Mesothelial cell of epicardium (in vitro differentiated cells): ENCODE measurements at places on chromosomes 16 and 17.

- DNase-seq = no peak
These were observed 32.8 kb downstream of the HIC1 start for GRCh38 chr17:2087597-2088211.

- no peak for DNase-seq
These were observed 14.5 kb downstream of the TEX14 start for GRCh38 chr17:58677194-58677880.

DNA sequence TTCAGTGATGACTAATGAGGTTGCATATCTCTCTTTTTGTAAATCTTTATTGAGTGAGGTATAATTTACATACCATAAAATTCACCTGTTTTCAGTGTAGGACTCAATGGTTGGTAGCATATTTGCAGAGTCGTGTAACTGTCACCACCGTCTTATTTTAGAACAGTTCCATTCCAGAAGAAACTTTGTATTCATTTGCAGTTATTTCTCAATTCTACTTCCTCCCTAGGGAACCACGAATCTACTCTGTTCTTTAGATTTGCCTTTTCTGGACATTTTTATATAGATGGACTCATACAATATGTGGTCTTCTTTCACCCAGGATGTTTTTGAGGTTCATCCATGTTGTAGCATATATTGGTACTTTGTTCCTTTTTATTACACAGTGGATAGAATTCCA lies 3.7 kb downstream of the FTO start:
- DNase-seq = no peak

DNA sequence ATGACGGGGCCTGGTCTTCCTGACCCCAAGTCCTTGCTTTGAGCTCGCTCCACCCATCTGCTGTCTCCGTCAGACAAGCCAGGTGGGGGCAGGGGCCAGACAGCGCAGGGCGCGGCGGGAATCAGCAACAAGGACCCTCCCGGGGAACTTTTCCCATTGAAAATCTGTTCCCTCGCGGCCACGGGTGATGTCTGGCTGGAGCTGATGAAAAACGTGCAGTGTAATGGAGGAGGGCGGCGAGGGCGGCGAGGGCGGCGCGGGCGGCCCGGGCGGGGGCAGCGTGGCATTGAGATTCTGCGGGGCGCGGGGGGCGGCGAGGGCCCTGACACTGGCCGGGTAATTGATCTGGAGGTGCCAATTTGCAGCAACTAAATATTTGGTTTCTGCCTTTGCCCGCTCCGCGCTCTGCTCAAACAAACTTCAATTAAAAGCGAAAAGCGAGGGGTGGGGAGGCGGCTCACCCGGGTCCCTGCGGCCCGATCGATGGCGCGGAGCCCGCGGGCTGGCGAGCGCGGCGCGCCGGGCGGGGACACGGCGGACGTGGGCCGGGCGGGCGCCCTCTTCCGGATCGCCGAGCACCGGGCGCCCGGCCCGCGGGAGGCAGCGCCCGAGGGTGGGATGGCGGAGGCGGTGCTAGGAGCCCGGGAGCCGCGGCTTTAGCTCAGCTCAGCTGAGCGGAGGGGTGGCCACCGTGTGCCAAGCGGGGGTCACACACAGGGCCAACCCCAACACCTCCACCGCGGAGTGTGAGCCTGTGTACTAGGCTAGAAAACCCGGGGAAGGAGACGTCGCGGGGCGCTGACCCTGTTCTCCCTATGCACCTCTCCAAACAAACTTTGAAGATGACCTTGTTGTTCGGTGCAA lies 32.4 kb downstream of the DCAKD start:
- peak; percentile 62 for DNase-seq

GRCh38 chr17:77396610-77397009 lies 255.8 kb downstream of the SEC14L1 start:
- DNase-seq = no peak

GRCh38 chr16:57892041-57892440 lies 78.9 kb downstream of the CNGB1 start:
- DNase-seq = no peak

GRCh38 chr16:82792693-82793092 lies 165.9 kb downstream of the CDH13 start:
- DNase-seq = no peak

GRCh38 chr16:30437511-30438046 lies 7.7 kb upstream of the DCTPP1 start:
- no peak for DNase-seq

- no peak for DNase-seq
These were observed 7.6 kb downstream of the SLC25A10 start for GRCh38 chr17:81719410-81720266.

GRCh38 chr16:4319454-4320421 lies 3.9 kb downstream of the GLIS2 start:
- no peak for DNase-seq

DNA sequence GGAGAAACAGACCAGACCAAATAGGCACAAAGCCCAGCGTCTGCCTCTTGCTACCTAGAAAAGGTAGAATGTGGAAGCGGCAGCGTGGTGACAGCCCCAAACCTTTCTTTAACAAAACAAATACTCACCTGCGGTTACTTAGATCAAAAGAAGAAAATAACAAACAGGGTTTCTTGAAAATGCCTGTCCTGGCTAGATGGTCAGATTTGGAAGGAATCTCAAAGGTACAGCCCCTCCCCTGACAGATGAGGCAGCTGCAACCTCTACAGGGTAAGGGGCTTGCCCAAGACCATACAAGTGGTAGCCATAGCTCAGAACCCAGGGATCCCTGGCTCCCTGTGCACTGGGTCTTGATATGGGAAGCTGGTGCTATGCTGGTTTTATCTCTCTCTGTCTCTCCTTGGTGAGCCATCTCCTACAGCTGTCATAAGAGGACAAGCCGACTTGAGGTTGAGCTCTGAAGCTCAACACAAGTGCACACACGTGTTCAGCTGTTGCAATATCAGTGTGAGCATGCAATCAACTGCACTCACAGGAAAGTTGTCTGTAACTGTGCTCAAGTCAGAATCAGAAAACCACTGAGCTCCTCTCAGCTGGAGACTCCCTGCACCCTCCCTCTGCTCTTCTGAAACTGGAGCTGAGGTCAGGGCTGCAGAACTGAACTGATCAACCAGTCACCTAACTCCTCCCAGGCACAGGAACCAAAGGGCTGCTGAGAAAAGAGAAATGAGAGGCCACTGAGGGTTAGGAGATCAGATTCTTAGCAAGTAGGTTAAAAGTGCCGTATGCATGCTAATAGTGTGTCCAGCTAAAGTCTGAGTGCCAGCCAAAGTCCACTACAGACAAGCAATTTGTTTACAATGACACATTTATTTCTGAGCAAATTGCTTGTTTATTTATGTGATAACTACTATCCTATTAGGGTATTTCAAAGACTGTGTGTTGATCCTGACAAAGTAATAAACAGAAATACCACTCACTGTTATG lies 6.1 kb upstream of the RNF157 start:
- DNase-seq = no peak

- DNase-seq = no peak
These were observed 1.6 kb downstream of the COASY start for GRCh38 chr17:42563543-42563942.

DNA sequence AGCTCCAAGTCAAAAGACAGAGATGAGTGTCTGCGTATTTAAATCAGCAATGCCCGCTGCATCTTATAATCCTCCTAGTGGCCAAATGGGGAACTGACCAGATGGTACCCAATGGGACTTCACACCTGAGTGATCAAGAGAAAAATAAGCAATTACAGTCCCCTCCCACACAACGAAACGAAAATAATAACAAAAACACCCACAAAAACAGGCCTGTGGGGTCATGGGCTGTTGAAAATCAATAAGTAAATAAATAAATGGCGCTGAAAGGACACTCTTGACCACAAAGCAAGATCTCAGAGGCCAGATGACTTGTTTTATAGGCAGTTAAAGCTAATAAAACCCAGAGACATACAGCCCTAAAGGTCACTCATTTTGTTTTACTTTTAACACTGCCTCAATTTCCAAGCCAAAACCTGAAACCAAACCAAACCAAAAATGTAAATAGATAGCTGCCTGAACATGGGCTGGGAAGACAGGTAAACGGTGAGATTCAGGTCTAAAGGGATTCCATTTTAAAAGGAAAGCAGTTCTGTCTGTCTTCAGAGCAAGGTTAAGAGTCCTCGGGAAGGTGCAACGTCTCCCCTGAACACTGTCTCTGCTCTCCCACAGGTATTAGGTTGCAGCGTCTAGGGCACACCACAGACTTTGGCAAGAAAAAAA lies 1.3 kb downstream of the ZNF821 start:
- no peak for DNase-seq

DNA sequence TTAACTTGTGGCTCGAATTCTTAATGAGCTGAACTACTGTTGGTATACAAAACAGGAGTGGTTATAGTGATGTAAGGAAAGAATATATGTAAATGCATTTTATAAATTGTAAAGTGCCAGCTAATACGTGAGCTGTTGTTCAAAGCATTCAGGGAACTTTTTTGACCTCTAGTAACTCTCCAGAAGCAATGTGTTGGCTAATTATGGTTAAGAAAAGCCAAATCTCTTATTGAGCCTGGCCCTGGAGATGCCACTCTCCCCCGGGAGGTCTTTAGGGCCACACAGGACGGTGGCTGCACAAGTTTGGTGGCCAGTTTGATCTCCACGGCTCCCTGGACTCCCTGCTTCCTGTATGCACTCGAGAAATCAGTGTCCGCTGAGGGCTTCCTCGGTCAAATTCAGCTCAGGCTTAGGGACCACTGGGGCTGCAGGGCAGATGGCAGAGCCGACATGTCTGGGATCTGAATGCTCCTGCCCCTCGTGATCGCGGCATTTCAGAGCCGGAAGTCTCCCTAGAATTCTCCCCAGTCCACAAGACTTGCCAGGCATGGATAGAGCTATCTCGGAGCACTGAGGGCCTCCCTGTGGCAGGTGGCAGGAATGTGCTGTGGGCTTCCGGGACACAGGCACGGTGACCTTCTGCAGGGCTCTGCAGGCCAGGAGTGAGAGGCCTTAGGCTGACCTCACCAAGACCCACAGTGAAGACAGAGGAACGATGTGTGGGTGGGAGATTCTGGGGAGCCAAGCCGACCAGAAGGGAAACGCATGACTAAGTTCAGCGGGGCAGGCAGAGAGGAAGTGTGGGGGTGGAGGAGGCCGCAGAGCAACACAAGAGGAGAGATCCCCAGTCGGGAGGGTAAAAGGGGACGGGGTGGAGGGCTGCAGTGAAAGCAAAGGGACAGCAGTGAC lies 18.6 kb upstream of the PITPNM3 start:
- no peak for DNase-seq

- no peak for DNase-seq
These were observed 2.0 kb downstream of the MRM3 start for GRCh38 chr17:784143-784542.

DNA sequence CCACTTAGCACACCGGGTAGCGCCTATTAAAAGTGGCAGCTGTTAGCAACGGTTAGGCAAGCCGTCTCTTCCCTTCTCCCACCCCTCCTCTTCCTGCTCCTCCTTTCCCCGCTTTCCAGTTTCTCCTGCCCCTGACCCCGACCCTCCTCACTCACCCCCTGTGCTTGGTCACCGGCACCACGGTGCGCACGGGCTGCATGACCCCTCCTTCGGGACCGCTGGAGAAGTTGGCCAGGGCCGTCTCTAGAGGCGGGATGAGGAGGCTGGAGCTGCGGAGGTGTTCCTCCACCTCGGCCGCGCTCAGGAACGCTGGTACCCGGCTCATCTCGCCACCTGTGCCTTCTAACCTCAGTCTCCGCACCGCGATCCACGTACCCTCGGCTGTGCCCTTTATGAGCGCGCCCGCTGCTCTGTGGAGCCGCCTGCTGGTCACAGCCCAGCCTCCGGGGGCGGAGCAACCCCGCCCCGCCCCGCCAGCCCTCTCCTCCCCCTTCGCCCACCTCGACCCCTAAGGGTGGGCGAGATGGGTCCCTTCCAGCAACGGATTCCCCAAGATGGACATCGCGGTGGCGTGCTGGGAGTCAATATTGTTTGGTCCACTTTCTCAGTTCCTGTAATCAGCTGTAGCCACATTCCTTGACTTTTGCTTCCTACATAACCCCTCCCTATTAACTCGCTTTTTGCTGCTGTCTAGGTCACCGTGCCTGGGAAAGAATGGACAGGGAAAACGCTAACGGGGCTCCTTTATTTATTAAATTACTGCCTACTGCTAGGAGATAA lies at the start of gene CRYM:
Gene CRYM (minus strand): TSS at position 364 of the 780 bp plus-strand sequence. CDS start 39 bp downstream, at position 325.
- peak; percentile 49 for DNase-seq

DNA sequence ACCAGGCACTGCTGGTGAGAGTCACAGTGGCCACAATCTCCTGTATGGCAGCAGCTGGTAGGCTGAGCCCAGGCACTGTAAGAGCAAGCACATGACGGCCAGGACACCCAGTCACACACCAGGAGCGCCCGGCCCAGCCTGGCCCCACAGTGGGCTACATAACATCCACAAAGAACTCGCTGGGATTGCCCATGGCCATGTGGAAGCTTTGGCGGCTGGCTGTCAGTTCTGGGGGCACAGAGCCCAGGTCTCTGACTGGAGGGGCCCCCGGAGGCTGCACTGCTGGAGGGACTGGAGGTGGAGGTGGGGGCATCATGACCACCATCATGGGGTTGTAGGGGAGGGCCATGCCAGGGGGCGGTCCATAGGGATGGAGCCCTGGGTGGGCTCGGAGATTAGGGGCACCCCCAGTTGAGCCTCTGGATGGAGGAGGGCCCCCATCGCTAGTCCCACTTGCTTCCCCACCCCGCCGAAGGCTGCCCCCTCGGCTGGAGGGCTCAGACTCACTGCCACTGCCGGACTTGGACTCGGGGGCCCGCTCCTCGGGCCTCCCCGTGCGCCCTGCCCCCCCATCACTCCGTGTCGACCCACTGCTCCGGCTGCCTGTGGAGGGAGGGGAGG lies 6.1 kb downstream of the ACADVL start:
- no peak for DNase-seq

DNA sequence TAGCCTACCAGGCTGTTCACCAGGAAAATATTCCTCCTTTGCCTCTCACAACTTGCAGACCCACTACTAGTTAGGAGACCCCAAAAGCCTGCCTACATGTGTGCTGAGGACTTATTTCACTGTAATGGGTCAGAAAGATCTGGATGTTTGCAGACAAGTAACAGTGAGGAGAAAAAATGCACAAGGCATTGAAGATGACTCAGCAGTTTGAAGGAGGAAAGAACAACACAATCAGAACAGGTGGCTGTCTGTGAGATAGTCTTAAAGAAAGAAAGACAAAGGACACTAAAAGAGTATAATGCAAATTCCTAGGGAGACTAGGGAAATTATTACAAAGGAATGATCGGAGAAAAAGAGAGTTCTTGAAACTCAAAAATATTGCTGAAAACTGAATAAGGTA lies 69.0 kb downstream of the ANKFN1 start:
- no peak for DNase-seq

- DNase-seq = no peak
These were observed 20.5 kb downstream of the EFTUD2 start for GRCh38 chr17:44878627-44879221.

- DNase-seq = no peak
These were observed 36.5 kb upstream of the BCAS3 start for GRCh38 chr17:60641126-60641525.

DNA sequence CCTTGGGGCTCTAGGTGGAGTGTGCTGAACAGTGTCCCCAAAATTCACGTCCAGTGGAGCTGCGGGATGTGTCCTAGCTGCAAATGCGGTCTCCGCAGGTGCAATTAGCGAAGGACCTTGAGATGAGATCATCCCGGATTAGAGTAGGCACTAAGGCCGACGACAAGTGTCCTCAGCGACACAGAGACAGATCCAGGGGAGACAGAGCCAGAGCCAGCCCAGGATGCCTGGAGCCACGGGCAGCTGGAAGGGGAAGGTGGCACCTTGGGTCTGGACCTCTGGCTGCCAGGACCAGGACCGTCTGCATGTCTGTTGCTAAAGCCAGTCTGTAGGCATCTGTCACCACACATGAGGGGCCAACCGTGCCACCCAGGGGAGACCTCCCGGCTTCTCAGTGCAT lies 24.5 kb downstream of the SLC7A5 start:
- no peak for DNase-seq
